Amniotic epithelial cell (primary cell): ENCODE measurements at places on chromosomes 3 and 15.

- DNase-seq: peak; percentile 95
Observed at GRCh38 chr3:187986514-187986934, 167.4 kb upstream of the LPP start.

- no peak for DNase-seq
Observed at GRCh38 chr3:12486916-12487315, 2.6 kb downstream of the TSEN2 start.

DNA sequence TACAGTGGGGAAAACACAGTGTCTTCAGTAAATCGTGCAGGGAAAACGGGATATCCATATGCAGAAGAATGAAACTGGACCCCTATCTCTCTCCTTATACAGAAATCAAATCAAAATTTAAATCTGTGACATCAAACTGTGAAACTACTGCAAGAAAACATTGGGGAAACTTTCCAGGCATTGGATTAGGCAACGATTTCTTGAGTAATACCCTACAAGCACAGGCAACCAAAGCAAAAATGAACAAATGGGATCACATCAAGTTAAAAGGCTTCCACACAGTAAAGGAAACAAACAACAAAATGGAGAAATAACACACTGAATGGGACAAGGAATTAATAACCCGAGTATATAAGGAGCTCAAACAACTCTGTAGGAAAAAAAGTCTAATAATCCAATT is 165.3 kb downstream of the PLCL2 start:
- DNase-seq: peak; percentile 10

- DNase-seq: no peak
Observed at GRCh38 chr15:40282869-40283614, at the start of gene ANKRD63. TSS of gene ANKRD63 (minus strand) at chr15:40283064. CDS start at chr15:40282586, 478 bp downstream.

GRCh38 chr3:87949189-87949878 is 109.5 kb downstream of the CGGBP1 start:
- DNase-seq: no peak

GRCh38 chr3:122858373-122858772 is 63.5 kb downstream of the SLC49A4 start:
- peak; percentile 42 for DNase-seq

DNA sequence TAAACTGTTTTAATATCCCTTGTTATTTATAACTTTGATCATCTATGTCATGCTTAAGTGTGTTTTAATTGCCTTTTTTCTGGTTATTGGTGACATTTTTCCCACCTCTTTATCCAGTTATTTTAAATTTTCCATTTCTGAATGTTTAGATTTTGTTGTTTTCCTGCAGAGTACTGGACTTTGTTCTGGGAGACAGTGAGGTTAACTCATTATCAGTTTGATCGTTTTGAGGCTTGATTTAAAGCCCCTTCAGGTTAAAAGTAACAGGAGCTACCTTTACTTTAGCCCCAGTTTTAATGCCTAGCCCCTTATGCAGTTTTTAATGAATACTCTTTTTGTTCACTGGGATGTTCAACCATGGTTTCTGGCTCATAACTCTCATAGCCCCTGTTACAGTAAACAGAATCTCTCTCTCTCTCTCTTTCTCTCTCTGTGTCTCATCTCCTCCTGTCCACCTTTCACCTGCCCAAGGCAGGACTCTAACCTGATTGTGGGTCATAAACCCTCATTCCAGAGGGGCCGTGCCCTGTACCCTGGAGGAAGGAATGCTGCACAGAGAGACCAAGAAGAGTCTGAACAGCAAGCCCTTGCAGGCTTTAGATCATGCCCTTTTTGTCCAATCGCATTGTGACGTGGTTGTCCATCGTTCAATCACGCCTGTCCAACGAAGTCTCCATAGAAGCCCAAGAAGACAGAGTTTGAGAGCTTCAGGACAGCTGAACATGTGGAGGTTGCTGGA is 91.8 kb upstream of the WDR72 start:
- no peak for DNase-seq

DNA sequence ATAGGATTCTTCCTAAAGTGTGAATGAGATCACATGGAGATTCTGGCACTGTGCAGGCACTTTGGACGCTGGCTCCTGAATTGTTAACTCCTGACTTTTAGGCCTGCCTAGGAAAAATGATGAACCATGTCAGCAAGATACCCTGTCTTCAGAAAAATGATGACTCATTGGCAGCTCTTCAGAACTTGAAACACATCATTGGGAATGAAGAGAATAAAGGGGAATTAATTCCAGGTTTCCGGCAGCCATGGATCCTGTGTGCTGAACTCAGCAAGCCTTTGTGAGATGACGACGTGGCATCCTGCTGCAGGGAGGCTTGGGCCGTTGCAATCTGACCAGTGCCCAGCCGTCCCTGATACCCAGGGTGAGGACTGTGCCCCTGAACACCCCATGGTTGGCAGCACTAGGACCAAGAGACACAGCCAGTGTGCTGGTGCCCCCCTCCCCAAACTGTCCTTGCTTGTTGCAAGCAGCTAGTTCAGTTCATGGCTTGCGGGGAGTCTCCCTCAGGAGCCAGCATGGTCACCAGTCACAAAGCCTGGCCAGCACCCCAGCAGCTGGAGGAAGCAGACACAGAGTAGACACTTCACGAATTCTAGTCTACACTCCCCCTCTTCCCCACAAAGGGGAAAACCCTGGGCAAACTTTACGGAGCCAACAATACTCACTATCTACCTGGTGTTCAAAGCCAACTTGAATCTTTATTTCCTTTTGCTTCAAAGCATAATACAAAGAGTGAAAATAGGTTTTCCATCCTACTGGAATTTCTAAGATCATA is 7.8 kb upstream of the LIPC start:
- no peak for DNase-seq

GRCh38 chr3:157782236-157782635 is 279.0 kb upstream of the VEPH1 start:
- DNase-seq: peak; percentile 24

GRCh38 chr15:90174140-90174875 is 26.8 kb upstream of the SEMA4B start:
- DNase-seq: peak; percentile 76

GRCh38 chr3:146359841-146360240 is 108.9 kb upstream of the PLSCR4 start:
- no peak for DNase-seq

GRCh38 chr3:41276191-41276590 is 76.9 kb downstream of the CTNNB1 start:
- DNase-seq: no peak

DNA sequence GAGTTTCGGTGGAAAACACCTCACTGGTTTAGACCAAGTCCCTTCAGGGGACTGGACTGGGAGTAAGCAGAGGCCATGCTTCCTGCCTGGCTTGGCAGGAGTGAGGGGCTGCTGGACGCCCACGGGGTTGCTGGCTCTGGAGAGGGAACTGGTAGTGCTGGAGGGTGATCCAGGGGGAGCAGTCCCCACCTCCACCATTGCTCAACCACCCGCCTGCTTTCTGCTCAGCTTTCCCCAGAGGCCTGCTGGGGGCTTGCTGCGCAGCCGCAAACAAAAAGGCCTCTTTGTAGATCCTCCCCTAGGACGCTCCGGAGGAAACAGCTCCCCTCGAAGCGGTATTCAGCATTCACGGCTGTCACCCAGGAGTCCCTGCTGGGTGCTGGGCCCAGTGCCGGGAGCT is 33.5 kb downstream of the EBLN2 start:
- DNase-seq: peak; percentile 27

DNA sequence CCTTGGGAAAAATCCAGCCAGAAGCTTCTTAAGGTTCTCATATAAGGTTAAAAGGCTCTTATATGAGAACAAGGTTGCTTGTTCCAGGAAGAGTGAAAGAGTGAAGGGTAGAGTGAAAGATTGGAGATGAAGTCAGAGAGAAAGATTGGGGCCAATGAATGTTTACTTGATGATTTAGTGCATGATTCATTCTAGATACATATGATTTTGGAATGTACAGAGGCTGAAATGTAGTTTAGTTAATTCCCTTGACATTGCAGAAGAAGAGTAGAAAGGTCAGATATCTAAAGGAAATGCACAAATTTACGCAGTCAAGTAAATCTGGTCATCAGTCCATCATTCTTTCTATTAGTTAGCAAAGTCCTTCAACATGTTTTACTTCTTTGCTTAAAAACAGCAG is 619.8 kb upstream of the ZNF717 start:
- peak; percentile 46 for DNase-seq

GRCh38 chr3:172107403-172107802 is 68.0 kb downstream of the FNDC3B start:
- DNase-seq: peak; percentile 44

- DNase-seq: no peak
Observed at GRCh38 chr3:152656972-152657355, 178.0 kb upstream of the P2RY1 start.

DNA sequence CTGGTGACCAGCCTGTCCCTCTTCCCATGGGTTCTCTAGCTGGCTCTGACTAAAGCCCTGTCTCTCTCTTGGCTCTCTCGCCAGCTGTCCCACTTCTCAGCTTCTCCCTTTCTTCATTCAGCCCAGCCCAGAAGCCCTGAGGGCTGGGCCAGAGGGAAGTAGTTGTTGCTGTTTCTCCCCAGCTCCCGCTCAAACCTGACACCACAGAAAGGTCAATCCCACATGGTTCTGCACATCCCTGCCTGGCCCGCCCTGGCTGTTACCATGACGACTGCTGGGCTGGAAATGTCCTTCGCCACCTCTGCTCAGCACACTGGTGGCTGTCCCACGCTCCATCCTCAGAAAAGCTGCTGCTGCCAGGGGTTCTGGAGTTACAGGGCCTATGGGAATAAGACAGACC is 25.9 kb downstream of the CCDC32 start:
- DNase-seq: no peak

- DNase-seq: no peak
Observed at GRCh38 chr3:183324083-183324482, 71.0 kb downstream of the B3GNT5 start.

- no peak for DNase-seq
Observed at GRCh38 chr3:14766428-14767244, 52.1 kb upstream of the FGD5 start.

- DNase-seq: no peak
Observed at GRCh38 chr15:49315391-49315823, 107.6 kb upstream of the FGF7 start.

DNA sequence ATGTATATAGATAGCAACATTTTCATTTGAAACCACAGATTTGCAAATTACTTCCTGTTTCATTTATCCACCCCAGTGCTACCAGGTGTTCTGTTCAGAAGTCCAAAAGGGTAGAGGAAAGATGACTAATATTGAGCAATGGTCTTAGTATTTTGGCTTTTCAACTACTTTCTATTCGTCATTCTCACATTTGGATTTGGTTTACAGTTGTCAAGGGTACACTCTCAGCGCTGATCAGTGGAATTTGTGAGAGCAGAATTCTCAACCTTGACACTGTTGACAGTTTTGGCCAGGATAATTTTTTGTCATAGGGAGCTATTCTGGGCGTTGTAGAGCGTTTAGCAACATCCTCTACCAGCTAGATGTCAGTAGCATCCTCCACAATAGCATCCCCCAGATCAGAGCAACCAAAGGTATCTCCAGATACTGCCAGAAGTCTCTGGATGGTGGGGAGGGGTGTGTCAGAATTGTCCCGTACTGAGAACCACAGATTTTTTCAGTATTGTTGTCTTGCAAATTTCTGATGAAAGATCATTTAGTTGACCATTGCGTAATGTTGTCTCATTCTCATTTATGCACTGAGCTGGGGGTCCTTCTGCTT is 4.2 kb downstream of the HMCES start:
- no peak for DNase-seq

DNA sequence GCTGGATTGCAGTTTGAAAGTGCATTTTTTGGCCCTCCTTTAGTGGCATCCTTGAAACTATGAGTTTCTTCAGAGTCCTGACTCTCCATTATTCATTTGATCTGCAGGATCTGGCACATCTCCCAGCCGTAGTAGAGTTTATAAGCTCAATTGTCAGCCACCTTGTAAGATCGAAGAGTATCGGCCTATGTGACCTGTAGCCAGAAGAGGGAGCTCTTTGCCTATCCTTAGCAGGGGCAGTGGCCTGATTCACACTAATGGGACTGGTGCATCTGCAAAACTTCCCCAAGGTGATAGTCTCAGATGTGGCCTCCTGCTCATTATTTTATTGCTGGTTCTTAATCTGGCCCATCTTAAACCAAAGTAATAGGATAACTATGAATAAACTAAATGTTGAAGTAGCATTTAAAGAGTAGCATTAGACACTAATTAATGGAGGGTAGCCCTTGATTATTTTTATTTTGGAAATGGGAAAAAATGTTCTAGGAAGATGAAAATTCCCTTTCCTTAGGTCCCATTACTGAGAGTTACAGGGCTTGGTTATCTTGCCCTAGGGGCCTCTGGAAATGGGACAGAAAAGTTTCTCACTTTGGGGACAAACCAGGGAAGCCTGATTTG is 21.2 kb downstream of the GCSAM start:
- DNase-seq: peak; percentile 73

- DNase-seq: no peak
Observed at GRCh38 chr3:102471491-102471890, 36.7 kb downstream of the ZPLD1 start.

GRCh38 chr15:89778861-89779260 is 2.7 kb downstream of the MESP2 start:
- DNase-seq: no peak

GRCh38 chr3:47890126-47890827 is 87.3 kb downstream of the DHX30 start:
- DNase-seq: peak; percentile 13

- no peak for DNase-seq
Observed at GRCh38 chr15:59131456-59131855, 26.5 kb downstream of the CCNB2 start.

- DNase-seq: peak; percentile 33
Observed at GRCh38 chr3:38039899-38040261, 872 bp downstream of the DLEC1 start.

GRCh38 chr3:134743006-134743405 is 52.1 kb upstream of the EPHB1 start:
- no peak for DNase-seq

DNA sequence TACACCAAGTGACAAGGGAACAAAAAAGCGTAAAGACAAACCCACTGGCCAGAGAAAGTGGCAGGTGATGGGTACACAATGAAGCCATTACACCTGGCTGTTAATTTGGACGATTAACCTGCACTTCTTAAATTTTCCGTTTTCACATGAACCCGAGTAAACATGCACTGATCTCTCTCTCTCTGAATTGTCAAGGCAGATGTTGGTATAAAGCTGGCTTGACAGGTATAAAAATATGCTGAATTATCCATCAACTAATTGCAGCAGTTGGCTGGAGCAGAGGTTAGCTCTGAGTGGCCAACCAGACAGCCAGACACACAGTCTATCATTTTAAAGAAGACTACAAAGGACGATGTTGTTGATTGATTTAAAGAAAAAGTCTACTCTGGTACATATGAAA is 561.7 kb upstream of the ALCAM start:
- no peak for DNase-seq

- no peak for DNase-seq
Observed at GRCh38 chr15:60704717-60705116, 225.8 kb upstream of the ICE2 start.
